ENCODE measurements at places on chromosomes 16 and 17. TPM values are rescaled to one million over a fixed set of nuclear protein-coding genes. Genes with fewer than 3 reads are reported as not detected.

DNA sequence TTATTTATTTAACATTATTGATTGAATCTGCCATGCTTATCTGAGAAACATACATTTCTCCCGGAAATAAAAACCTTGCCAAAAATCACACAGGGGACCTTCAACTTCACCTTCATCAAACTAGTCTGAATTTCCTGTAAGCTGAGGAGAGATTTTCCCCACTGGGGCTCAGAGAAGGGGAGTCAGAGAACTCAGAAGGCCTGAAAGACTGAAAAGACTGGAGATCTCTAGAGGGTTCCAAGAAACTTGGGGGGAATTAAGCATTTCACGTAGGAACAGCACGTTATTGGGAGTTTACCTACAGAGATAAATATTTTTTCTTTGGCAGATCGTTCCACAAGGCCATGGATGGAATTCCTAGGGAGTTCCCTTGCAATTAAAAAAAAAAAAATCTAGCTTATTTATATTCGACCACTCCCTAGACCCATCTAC, 528 bp upstream of the NOL11 start:
- peaks cover 19% of the 10 kb centered on the region for H3K36me3 ChIP-seq
- peak overlapping the region; percentile 97 for H3K4me3 ChIP-seq
- H3K27me3 ChIP-seq = no peaks in the 10 kb centered on the region
- no peak for DNase-seq
- H3K4me1 ChIP-seq = peaks cover 14% of the 10 kb centered on the region

GRCh38 chr17:49694847-49695697, 12.7 kb downstream of the SLC35B1 start:
- peaks cover 2% of the 10 kb centered on the region for H3K36me3 ChIP-seq
- DNase-seq = peak; percentile 73
- no peaks in the 10 kb centered on the region for H3K4me1 ChIP-seq
- no peak overlapping the region for H3K27ac ChIP-seq
- no peak overlapping the region for H3K4me3 ChIP-seq

DNA sequence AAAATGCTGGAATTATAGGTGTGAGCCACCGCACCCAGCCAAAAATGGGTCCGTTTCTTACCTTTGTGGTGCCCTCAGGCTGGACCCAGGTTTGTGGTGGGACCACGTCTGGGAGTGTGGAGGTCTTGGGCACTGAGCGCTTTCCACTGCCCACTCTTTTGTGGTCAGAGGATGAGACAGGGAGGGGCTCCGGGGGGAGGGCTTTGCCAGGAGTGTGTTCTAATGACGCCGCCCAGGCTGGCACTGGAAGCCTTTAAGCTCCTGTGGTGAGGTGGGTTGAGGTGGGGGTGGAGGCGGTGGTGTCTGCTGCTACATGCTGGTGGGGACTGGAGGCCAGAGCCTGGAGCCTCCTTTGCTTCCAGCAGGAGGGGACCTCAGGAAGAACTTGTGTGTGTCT, 12.8 kb upstream of the ADCY7 start:
- no peak overlapping the region for H3K4me3 ChIP-seq
- DNase-seq = no peak
- H3K27ac ChIP-seq = no peak overlapping the region
- H3K27me3 ChIP-seq = no peaks in the 10 kb centered on the region
- peaks cover 21% of the 10 kb centered on the region for H3K4me1 ChIP-seq
- H3K36me3 ChIP-seq = no peaks in the 10 kb centered on the region

DNA sequence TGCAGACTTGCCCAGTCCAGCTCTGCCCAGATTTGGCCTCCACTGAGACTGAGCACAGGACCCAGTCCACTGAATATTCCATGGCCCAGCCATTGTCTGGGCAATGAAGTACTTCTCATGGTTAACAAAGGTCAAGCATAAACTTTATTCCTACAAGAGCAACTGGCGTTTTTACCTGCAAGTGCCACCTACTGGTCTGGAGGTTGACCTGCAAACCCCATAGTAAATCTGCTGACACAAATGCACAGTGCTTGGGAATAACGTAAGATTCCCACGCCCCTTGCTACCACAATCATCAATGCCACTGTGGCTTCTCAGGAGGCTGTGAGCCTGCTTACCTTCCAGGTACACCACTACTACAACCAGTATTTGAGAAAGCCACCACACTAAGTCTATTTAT, 170.2 kb downstream of the CEP112 start:
- H3K4me3 ChIP-seq = no peak overlapping the region
- no peaks in the 10 kb centered on the region for H3K4me1 ChIP-seq
- no peak for DNase-seq
- H3K27me3 ChIP-seq = no peaks in the 10 kb centered on the region

DNA sequence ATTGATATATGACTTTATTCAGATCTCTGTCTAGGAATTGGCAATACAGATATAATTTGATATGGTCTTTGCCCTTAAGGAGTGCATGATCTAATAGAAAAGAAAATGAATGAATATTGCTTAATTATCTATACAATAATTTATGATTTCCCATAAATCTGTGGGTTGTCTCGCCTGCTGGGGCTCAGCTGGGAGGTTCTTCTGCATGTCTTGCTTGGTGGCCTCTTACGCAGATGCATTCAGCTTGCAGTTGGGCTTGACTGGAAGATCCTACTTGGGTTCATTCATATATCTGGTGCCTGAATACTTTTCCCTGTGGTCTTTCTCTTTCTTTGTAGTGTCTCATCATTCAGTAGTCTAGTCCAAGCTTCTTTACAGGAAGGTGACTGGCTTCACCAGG, 34.0 kb upstream of the GOT2 start:
- no peak overlapping the region for H3K27ac ChIP-seq
- H3K4me1 ChIP-seq = no peaks in the 10 kb centered on the region
- DNase-seq = no peak
- no peaks in the 10 kb centered on the region for H3K27me3 ChIP-seq
- no peaks in the 10 kb centered on the region for H3K36me3 ChIP-seq

DNA sequence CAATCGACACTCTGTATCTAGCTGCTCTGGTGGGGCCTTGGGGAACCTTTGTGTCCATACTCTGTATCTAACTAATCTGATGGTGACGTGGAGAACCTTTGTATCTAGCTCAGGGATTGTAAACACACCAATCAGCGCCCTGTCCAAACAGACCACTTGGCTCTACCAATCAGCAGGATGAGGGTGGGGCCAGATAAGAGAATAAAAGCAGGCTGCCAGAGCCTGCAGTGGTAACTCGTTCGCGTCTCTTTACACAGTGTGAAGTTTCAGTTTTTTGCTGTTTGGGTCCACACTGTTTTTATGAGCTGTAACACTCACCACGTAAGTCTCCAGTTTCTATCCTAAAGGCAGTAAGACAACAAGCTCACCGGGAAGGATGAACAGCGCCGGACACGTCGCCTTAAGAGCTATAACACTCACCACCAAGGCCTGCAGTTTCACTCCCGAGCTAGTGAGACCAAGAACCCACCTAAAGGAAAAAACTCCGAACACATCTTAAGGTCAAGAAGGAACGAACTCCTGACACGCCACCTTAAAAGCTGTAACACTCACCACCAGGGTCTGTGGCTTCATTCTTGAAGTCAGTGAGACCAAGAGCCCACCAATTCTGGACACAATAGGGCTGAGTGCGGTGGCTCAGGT, 64.6 kb downstream of the KPNA2 start:
- no peak for DNase-seq
- no peaks in the 10 kb centered on the region for H3K27me3 ChIP-seq
- no peak overlapping the region for H3K27ac ChIP-seq
- no peak overlapping the region for H3K4me3 ChIP-seq
- no peaks in the 10 kb centered on the region for H3K36me3 ChIP-seq

- H3K36me3 ChIP-seq = peaks cover 59% of the 10 kb centered on the region
- H3K4me3 ChIP-seq = peak overlapping the region; percentile 80
- H3K4me1 ChIP-seq = peaks cover 55% of the 10 kb centered on the region
- H3K27ac ChIP-seq = peak overlapping the region; percentile 76
- H3K27me3 ChIP-seq = no peaks in the 10 kb centered on the region
- DNase-seq = no peak
These were observed 746 bp upstream of the POLG2 start for GRCh38 chr17:64497565-64498035.

- no peak for DNase-seq
- H3K4me3 ChIP-seq = no peak overlapping the region
- H3K36me3 ChIP-seq = no peaks in the 10 kb centered on the region
These were observed 169.7 kb upstream of the IRX3 start for GRCh38 chr16:54456291-54456690.

DNA sequence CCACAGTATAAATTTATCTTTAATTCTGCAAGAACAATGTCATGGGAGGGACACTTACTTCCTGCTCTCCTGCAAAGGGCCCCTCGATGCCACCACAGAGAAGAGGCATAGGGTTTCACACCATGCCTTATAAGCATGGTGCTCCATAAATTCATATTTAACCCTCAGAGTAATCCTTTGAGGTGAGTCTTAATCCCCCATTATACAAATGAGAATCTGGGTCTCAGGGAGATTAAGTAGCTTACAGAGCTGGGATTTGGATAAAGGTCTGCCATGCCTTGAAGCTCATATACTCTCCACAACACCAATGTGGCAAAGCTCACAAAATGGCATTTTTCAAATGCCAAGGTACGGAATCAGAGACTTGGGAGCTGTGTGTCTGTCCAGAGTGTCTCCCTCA, 268.5 kb upstream of the CCL2 start:
- H3K4me1 ChIP-seq = no peaks in the 10 kb centered on the region
- no peak overlapping the region for H3K27ac ChIP-seq
- no peak overlapping the region for H3K4me3 ChIP-seq
- H3K27me3 ChIP-seq = no peaks in the 10 kb centered on the region

GRCh38 chr17:29084541-29085146, 41.7 kb downstream of the PIPOX start:
- H3K27me3 ChIP-seq = no peaks in the 10 kb centered on the region
- H3K27ac ChIP-seq = no peak overlapping the region
- DNase-seq = no peak
- H3K4me3 ChIP-seq = no peak overlapping the region
- peaks cover 76% of the 10 kb centered on the region for H3K36me3 ChIP-seq

DNA sequence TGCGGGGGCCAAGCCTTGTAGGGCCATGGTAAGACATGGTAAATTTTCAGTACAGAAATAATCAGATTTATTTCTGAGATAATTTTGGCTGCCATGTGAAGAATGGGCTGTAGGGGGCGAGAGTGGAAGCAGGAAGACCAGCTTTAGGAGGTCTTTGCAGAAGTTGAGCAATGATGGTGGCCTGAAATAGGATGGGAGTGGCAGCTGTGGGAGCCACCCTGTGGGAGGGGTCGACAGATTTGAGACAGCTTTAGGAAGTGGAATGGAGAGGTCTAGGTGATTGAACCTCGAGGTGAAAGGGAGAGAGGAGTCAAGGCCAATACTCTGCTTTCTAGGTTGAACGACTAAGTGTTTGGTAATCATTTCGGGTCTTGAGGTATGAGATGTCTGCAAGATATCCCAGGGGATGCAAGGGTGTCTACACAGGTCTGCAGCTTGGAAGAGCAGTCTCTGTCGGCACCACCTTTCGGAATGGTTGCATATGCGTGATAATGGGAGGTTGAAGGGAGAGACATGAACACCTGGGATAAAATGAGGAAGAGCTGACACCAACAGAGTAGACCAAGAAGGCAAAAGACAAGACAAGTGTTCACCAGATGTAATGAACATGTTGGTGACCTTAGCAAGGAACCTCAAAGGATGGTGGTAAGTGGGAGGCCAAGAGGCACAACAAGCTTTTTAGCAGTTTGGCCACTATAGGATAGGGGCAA, 4.2 kb upstream of the ATXN7L3 start:
- no peaks in the 10 kb centered on the region for H3K27me3 ChIP-seq
- peaks cover 11% of the 10 kb centered on the region for H3K4me1 ChIP-seq
- H3K27ac ChIP-seq = no peak overlapping the region
- peaks cover 26% of the 10 kb centered on the region for H3K36me3 ChIP-seq

DNA sequence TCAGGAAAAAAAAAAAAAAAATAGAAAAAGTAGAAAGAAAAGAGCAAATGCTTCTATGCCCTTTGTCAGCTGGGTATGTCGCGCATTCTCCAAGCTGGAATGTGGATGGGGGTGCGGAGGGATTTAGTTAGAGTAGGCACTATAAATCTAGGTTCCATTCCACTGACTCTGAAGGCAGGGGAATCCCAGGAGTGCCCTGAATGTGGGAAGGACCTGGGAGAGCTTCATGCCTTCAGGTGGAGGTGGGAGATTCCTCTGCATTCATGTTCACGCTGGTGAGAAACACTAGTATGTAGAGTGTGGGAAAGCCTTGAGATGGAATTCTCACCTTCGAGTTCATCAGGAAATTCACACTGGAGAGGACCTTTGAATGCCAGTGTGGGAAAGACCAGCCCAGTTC, 12.4 kb downstream of the ZNF232 start:
- no peaks in the 10 kb centered on the region for H3K27me3 ChIP-seq
- no peaks in the 10 kb centered on the region for H3K36me3 ChIP-seq
- no peak for DNase-seq
- H3K4me3 ChIP-seq = no peak overlapping the region

- H3K36me3 ChIP-seq = peaks cover 28% of the 10 kb centered on the region
- DNase-seq = no peak
- H3K27ac ChIP-seq = peak overlapping the region; percentile 98
- no peaks in the 10 kb centered on the region for H3K27me3 ChIP-seq
- peak overlapping the region; percentile 98 for H3K4me3 ChIP-seq
- H3K4me1 ChIP-seq = peaks cover 37% of the 10 kb centered on the region
These were observed 998 bp upstream of the SRSF1 start for GRCh38 chr17:58007781-58008706.

DNA sequence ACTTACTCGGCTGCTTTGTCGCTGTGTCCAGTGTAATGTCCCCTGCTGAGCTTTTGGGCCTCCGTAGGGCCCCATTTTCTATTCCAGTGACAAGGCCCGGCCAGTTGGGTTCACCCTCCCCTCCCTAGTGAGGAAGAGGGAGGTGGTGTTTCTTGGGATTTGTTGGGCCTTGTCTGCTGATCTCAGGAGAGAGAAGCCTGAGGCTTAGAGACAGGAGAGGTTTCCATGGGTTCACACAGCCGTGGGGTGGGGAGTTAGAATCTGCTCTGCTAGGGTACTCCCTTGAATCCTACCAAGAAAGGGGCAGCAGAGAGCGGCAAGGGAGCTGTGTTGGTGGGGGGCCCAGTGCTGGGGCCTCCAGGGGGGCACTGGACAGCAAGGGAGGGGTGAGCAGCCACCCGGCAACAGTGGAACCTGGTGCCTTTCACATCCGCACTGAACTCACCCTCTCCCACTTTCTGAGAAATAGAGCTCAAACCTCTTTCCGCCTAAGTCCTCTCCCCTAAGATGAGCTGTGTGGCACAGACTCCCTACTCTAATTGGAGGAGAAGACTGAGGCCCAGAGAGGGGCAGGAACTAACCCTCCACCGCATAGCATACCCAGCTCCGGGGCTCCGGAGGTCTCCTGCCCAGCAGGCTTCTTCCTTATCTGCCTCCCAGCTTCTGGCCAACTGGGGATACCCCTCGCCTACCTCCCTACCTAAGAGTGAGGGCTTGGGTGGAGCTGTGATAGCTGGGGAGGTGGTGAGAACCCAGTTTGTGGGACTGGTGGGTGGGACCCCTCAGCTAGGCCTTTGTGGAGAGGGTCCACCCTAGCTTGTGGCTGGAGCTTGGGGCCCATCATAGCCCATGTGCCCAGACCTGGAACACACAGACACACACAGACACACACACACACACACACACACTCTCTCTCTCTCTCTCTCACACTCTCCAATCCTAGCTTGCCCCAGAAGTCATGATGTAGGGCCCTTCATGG, 6.8 kb downstream of the TBKBP1 start:
- peaks cover 7% of the 10 kb centered on the region for H3K36me3 ChIP-seq
- peak; percentile 41 for DNase-seq
- no peak overlapping the region for H3K4me3 ChIP-seq
- H3K27me3 ChIP-seq = no peaks in the 10 kb centered on the region
- H3K27ac ChIP-seq = no peak overlapping the region

The CDRT15 gene
- not detected for total RNA-seq

The PRAC1 gene
- total RNA-seq = not detected

The TNFRSF17 gene
- 0.41 TPM for total RNA-seq

The FBXW10B gene
- 1.4 TPM for total RNA-seq

The VPS9D1 gene
- total RNA-seq = 15.7 TPM
